ENCODE measurements at places on chromosomes 4 and X. TPM values are rescaled to one million over a fixed set of nuclear protein-coding genes. Genes with fewer than 3 reads are reported as not detected.

DNA sequence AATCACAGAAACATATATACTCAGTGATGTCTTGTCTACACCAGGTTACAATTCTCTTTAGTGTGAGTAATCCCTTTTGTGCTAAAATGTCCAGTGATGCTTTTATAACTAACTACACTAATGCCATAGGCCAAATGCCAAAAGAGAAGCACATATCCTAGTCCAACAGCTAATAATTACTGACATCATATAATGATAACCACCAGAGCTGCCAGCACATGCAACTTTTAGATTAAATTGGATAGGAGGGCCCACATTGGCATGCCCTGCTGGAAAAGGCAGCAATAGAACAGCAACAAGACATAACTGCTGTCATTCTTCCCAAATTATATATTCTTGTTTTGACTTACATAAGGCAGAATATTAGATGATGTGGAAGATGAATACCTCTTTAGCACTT lies 238.8 kb downstream of the KCNIP4 start:
- no peak for DNase-seq

SPANXN3 gene
- not detected for polyA plus RNA-seq

GRCh38 chr4:138190452-138190858 lies 51.7 kb downstream of the SLC7A11 start:
- no peak for DNase-seq

NXF3 gene
- 0.29 TPM for polyA plus RNA-seq

USP46 gene
- polyA plus RNA-seq, result 20.4 TPM

NSG1 gene
- 68.6 TPM for polyA plus RNA-seq

DNA sequence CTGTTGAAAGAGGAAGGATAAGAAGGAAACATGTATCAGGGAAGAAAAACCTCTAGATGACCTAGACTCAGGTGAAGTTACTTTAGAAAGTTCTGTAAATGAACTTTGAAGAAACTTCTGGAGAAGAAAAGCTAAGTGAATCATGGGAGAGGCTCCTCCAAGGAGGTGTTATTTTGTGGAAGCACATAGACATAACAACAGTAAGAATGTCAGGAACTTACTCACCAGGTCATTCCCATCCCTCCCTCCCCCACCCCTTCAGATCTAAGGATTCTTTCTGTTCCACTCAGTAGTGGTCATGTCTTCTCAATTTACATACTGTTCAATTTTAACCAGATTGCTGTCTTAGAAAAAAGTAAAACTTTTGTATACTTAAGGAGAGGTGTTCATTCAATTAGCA lies 310.5 kb upstream of the DDX53 start:
- DNase-seq, result no peak

IL13RA1 gene
- 27.8 TPM for polyA plus RNA-seq

DNA sequence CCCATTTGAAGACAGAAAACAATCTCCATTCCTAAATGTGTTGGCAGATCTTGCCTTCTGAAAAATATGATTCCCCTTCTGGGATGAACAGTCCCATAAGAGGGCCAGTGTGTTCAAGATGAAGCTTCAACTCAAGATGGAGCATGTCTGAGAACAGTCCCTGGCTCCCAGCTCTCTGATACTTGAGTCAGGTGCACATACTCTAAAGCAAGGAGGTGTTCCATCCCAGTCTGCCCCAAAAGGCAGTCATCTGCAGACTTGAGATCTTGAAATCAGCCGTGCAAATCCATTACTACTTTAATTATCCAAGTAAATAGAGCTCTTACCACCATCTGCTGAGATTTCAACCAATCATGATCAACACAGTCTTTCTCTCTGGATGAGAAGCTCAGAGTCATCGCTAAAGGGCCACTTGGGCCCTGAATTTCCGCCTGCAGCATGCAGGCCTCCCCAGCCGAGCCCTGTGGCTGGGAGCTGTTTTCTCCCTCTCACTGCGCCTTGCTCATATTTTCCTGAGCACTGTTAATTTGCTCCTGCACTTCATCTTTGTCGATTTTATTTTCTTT lies 22.2 kb downstream of the CCDC149 start:
- no peak for DNase-seq

- DNase-seq, result peak; percentile 44
Measured at GRCh38 chr4:83284193-83285054, at the start of gene COQ2. COQ2 (minus strand) TSS chr4:83284798; CDS start chr4:83284764, 34 bp downstream.

DNA sequence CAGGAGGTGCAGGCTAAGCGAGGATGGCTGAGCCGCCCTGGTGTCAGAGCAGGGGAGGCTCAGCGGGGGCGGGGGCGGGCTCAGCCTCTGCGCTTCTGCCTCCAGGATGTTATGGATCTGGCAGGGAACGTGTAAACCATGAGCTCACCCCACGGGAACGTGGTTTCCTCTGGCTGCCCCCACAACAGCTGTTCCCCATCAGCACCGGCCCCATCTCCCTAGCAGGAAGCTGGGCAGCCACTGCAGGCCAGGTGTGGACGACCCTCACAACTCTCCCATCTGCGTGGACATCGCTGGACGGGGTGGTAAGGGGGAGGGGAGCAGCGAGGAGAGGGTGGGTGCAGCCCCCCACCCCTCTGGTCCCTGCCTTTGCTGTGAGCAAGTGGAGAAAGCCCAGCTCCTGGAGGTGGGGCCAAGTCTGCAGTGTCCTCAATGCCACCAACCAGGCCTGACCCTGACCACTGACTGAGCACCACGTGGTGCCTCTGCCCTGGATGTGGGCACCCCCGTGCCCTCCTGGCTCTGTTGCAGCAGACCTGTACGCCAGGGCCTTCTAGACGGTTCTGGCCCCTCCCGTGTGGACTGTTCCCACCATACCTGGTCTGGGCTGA lies 28.1 kb upstream of the SPON2 start:
- no peak for DNase-seq

CFP gene
- polyA plus RNA-seq, result 0.04 TPM

DNA sequence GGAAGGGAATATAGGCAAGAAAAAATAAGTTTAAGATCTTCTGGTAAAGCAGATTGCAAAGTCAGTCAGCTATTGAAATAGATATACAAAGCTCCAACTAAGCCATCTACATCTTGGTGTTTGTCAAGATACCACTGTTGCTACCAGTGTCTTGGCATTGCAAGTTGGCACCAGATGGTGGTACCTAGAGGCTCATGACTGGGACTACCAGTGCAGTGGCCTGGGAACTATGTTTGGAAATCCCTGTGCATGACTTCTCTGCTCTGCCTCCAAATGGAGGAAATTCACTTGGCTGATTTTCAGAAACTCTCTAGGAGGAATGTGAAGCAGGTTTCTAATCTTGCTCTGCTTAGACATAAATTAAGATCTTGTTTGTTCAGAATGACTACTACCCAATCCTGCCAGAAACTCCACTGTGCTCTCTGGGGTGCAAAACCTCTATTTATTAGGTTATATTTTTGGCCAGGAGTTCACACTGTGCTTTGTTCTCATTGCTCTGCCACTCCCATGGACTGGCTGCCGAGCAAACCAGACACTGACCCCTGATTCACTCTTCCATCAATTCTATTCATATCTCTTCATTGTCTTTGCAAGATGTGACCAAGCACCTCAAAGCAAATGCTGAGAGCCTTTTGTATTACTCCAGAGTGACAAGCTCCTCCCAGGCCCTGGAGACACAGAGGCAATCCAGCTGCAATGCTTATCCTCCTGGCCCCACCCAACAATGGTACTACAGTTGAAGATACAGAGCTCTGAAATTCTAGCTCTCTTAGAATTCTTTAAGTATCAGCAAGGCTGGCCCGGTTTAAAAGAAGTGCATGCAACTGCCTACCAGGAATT lies 272.3 kb upstream of the FGF16 start:
- DNase-seq, result no peak

UBE2A gene
- 76.2 TPM for polyA plus RNA-seq

DNA sequence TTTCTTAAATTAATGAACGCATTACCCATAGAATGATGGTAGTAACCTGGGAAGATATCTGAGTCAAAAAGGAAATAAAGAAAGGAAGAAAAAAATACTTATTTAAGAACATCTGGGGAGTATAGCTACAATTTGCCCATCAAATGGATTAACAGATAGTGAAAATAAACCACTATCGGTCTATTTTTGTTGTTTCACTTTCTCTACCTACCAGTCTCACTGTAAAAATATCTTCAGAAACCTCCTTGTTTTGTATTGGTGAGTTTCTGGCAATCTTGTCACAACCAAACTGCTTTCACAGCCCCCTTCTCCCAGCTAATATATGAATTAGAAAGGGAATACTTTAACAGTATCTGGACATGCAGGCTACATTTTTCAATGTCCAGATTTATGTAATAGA lies 783.5 kb downstream of the STPG2 start:
- DNase-seq, result no peak

GRCh38 chr4:4859325-4859798 lies at the start of gene MSX1:
MSX1 (plus strand) TSS chr4:4859665; CDS start chr4:4859900, 235 bp downstream.
- no peak for DNase-seq

DNA sequence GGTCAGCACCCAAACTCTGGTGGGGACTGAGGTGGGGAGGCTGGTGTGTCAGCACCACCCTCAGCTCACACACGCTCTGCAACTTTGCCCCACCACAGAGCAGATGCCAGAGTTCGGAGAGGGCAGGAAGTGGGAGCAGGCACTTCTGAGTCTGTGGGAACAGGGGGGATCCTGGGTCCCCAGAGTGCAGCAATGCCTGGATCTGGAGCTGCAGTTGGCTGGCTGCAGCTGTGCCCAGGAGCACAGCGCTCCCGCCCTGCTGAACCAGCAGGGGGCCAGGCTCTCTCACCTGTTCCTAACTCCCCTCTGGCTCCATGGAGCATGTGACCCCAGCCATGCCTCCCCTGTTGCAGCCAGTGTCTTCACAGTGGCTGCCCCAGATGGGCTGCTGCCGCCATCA lies 252.4 kb downstream of the SPOCK3 start:
- DNase-seq, result no peak

ARMCX1 gene
- 14.9 TPM for polyA plus RNA-seq

KCNE5 gene
- polyA plus RNA-seq, result 0.12 TPM

GRCh38 chrX:136353526-136354093 lies 52.8 kb downstream of the ADGRG4 start:
- peak; percentile 72 for DNase-seq

- DNase-seq, result no peak
Measured at GRCh38 chrX:118569676-118570075, 74.1 kb downstream of the DOCK11 start.

HSD17B11 gene
- 8.5 TPM for polyA plus RNA-seq

GPR173 gene
- polyA plus RNA-seq, result 0.20 TPM

GRCh38 chr4:155906554-155907247 lies 3.2 kb downstream of the TDO2 start:
- no peak for DNase-seq

GRCh38 chrX:16834806-16835205 lies 35.4 kb downstream of the RBBP7 start:
- no peak for DNase-seq

- no peak for DNase-seq
Measured at GRCh38 chr4:4200624-4201023, 26.1 kb downstream of the OTOP1 start.

DNA sequence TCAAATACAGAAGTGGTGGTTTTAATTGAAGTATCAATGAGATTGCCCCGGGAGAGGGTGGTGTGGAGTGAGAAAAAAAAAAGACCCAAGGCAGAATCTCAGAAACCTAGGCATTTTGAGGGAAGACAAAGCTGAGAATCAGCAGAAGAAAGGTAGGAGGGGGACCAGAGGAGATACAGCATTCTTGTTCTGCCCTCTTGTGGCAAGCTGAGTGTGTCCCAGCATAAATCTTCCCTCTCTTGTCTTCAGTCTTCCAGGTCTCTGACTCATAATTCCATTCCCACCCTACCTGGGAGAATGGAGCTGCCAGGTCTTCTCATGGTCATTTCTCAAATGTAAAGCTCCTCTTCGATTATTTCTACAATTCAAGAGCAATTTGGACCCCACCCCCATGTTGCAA lies 32.7 kb upstream of the MAGED1 start:
- DNase-seq, result no peak

DNA sequence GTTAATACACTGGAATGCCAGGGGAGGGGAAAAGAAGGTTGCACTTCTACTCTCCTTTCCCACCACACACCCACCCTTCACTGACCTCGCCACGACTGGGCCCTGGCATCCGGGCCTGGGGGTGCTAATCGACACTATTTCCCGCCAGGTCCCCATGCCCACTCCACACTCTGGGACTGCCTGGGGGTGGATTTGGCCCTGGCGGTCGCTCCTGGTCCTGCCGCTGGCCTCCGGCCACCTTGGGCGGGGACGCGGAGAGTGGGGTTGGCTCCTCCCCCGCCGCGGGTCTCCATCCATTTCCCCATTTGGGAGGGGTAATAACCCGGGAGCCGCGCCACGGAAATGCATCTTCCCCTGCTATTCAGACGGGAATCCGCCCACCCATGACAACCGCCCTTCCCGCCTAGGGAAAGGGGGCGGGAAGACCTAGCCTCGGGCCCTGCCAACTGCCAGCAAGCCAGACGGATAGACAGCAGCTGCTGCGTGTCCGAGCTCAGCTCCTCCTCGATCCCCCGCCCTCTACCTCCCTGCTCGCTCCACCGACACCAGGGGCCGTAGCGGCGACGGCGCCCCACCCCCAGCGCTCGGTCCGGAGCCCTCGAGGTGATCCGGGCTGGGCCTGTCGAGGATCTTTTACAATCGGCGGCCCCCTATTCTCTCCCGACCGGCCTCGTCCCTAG lies 78.1 kb downstream of the RLIM start:
- DNase-seq, result no peak

All from keratinocyte (primary cell).